ENCODE measurements at places on chromosomes 12 and 14. TPM values are rescaled to one million over a fixed set of nuclear protein-coding genes. Genes with fewer than 3 reads are reported as not detected.
A peak's percentile ranks its signal among the peaks of the same experiment; 100 is the strongest.

GRCh38 chr14:27938392-27938791, 828.2 kb upstream of the FOXG1 start:
- no peaks in the 10 kb centered on the region for H3K36me3 ChIP-seq
- H3K4me1 ChIP-seq: no peaks in the 10 kb centered on the region
- no peak for DNase-seq

GRCh38 chr14:24310646-24311604, at the start of gene LTB4R:
TSS of gene LTB4R (plus strand) at chr14:24311502. CDS start at chr14:24315652, 4,150 bp downstream.
- peak within 1 kb of the TSS; percentile 49 for H3K4me3 ChIP-seq
- H3K36me3 ChIP-seq: peaks cover 10% of the 10 kb centered on the region
- H3K4me1 ChIP-seq: peaks cover 83% of the 10 kb centered on the region
- DNase-seq: peak; percentile 95
- H3K27me3 ChIP-seq: no peaks in the 10 kb centered on the region

GRCh38 chr14:104326848-104327247, 188.5 kb downstream of the KIF26A start:
- no peaks in the 10 kb centered on the region for H3K36me3 ChIP-seq
- no peaks in the 10 kb centered on the region for H3K4me1 ChIP-seq
- peak; percentile 3 for DNase-seq
- H3K4me3 ChIP-seq: no peak overlapping the region

DNA sequence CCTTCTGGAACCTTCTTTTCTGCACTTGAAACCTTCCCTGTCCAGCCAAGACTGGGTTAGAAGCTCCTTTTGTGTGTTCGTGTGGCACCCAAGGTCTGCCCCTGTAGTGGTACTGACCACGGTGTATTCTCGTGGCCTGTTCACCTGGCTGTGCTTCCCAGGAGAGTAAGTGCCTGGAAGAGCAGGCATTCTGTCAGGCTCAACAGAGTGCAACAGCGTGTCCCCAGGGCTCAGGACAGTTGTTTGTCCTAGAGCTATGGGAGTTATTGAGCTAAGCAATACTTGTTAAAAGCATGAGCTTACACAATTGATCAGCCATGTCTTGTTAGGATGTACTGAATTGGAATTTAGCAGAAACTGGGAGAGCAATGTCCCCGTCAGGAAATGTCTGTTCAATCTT, 12.9 kb upstream of the SLC38A2 start:
- peaks cover 39% of the 10 kb centered on the region for H3K4me1 ChIP-seq
- no peaks in the 10 kb centered on the region for H3K27me3 ChIP-seq
- no peak overlapping the region for H3K27ac ChIP-seq

- DNase-seq: peak; percentile 78
- peak overlapping the region; percentile 60 for H3K27ac ChIP-seq
- H3K36me3 ChIP-seq: no peaks in the 10 kb centered on the region
- no peak overlapping the region for H3K4me3 ChIP-seq
- no peaks in the 10 kb centered on the region for H3K27me3 ChIP-seq
Measured at GRCh38 chr14:99731547-99732435, 47.7 kb downstream of the CYP46A1 start.

DNA sequence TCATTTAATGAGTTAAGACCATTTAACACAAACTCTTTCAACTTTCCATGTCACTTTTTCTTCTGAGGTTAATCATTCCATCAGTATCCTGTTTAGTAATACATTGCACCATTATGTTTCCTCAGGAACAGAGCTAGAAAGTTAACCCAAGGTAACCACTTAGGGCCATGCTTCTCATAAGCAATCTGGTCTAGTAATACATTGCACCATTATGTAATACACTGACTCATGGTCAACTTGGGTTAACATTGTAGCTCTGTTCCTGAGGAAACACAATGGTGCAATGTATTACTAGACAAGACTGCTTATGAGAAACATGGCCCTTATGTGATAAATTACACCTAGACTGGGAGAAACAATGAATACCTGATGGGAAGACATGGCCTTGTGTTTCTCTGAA, 21.7 kb downstream of the ERH start:
- H3K4me1 ChIP-seq: no peaks in the 10 kb centered on the region
- DNase-seq: no peak
- no peaks in the 10 kb centered on the region for H3K36me3 ChIP-seq
- no peak overlapping the region for H3K27ac ChIP-seq
- H3K27me3 ChIP-seq: no peaks in the 10 kb centered on the region

DNA sequence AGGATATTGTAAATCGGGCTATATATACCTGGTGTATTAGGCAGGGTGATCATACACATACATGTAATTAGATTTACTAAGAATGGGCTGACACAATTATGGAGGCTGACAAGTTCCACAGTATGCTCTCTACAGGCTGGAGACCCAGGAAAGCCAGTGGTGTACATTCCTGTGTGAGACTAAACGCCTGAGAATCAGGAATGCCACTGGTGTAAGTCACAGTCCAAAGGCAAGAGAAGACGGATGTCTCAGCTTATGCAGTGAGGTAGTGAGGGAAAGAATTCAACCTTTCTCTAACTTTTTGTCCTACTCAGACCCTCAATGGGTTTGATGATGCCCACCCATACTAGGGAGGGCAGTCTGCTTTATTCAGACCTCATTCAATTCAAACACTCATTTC, 57.1 kb downstream of the METTL25 start:
- no peaks in the 10 kb centered on the region for H3K4me1 ChIP-seq
- no peaks in the 10 kb centered on the region for H3K27me3 ChIP-seq
- no peak overlapping the region for H3K4me3 ChIP-seq
- no peaks in the 10 kb centered on the region for H3K36me3 ChIP-seq
- DNase-seq: no peak

GRCh38 chr14:74888164-74889158, 6.7 kb downstream of the DLST start:
- no peaks in the 10 kb centered on the region for H3K27me3 ChIP-seq
- peaks cover 44% of the 10 kb centered on the region for H3K4me1 ChIP-seq
- no peak for DNase-seq
- no peak overlapping the region for H3K4me3 ChIP-seq

DNA sequence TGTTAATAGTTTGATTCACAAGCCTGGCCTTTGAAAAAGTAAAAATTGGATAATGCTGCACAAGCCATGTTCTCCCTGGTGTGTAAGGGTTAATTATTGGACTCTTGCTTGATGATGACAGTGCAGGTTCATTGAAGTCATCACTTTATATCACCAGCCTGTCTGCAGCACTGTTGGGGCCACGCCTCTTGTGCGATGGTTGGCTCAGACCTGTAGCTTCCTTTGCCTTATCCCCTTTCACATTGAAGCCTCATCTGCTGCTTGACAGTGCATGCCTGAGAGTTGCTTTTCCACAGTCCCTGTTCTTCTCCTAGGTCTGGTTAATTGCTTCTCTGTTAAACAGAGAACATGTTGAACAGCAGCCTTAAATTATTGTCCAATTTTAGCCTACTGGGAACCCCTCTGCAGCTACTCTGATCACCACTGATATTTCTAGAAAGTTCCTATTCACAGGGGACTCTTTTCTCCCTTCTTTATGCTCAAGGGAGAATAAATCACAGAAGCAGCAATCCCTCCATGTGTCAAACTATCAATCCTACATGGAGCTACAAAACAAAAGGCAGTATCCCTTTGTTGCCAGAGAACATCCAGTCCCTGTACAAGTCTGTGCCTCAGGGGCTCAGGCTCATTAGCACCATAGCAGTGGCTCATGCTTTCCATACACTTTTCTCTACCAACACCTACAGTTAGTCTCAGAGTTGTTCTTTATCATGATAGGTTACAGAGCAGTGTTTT, 322.1 kb downstream of the RGS6 start:
- DNase-seq: no peak
- H3K27ac ChIP-seq: no peak overlapping the region
- no peak overlapping the region for H3K4me3 ChIP-seq
- H3K4me1 ChIP-seq: no peaks in the 10 kb centered on the region
- H3K27me3 ChIP-seq: no peaks in the 10 kb centered on the region
- no peaks in the 10 kb centered on the region for H3K36me3 ChIP-seq

DNA sequence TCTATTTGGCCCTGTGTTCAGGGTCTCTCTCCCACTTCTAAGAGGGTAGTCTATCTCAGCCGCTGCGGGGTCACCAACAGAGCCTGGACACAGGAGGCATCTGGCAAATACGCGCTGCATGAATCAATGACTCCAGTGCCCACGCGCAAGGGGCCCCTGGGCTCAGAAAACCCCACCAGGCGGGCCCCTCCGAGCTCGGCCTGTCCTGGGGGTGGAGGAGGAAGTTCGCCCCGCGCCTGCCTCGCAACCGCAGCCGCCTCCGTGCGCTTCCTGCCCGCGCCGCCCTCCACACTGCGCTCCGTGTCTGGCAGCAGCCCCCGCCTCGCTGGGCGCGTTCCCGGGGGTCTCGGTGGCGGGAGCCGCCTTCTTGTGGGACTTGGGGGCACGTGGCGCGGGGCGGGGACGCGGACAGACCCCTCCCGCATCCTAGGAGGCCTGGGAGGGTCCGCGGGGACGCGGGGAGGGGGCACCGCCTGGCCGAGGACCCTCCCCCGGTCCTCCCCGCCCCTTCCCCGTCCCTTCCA, 811 bp upstream of the FBRSL1 start:
- H3K4me1 ChIP-seq: peaks cover 44% of the 10 kb centered on the region
- H3K36me3 ChIP-seq: no peaks in the 10 kb centered on the region
- H3K27me3 ChIP-seq: no peaks in the 10 kb centered on the region

- no peaks in the 10 kb centered on the region for H3K27me3 ChIP-seq
- H3K4me1 ChIP-seq: peaks cover 61% of the 10 kb centered on the region
- no peak overlapping the region for H3K4me3 ChIP-seq
- H3K36me3 ChIP-seq: no peaks in the 10 kb centered on the region
Measured at GRCh38 chr14:35332517-35333263, 40.5 kb downstream of the PSMA6 start.

The SLC5A8 gene
- 8.8 TPM for total RNA-seq

The C12orf42 gene
- not detected for total RNA-seq

The TAS2R50 gene
- 2.8 TPM for total RNA-seq

The NRL gene
- 5.6 TPM for total RNA-seq

The ADAM20 gene
- 4.3 TPM for total RNA-seq

The LDHB gene
- 538 TPM for total RNA-seq

The MRPS35 gene
- total RNA-seq: 36.7 TPM

Data from upper lobe of left lung (tissue), 6 donors.